ENCODE measurements at places on chromosomes 3 and 15. TPM values are rescaled to one million over a fixed set of nuclear protein-coding genes. Genes with fewer than 3 reads are reported as not detected.

The TUSC7 gene
- total RNA-seq: not detected

The HLTF gene
- total RNA-seq: 27.4 TPM

The AVEN gene
- total RNA-seq: 25.3 TPM

The PRRT3 gene
- total RNA-seq: 0.47 TPM

The ACSBG1 gene
- total RNA-seq: 0.25 TPM

The TNNC1 gene
- 8,962 TPM for total RNA-seq

DNA sequence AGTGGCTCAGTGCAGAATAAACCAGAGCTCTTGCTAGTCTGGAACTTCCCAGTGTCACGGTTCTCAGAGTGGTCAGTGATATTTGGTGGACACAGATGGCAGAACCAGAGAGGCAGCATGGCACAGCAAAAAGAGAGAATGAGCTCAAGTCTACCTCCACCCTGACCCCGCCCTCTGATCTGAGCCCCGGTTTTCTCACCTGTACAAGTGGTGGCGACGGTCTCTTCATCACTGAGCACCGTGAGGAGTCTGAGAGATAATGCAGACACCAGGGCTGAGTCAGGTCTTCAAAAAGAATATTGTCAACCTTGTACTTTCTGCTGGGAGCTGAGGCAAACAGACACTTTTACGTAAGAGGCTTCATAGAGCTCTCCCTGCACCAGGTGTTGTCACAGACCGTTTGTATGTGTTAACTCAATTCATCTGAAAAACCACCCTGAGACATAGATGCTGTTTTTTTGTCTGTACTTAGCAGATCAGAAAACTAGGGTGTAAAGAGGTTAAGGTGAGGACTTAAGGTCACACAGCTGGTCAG, 13.2 kb downstream of the FGD5 start:
- DNase-seq: no peak

DNA sequence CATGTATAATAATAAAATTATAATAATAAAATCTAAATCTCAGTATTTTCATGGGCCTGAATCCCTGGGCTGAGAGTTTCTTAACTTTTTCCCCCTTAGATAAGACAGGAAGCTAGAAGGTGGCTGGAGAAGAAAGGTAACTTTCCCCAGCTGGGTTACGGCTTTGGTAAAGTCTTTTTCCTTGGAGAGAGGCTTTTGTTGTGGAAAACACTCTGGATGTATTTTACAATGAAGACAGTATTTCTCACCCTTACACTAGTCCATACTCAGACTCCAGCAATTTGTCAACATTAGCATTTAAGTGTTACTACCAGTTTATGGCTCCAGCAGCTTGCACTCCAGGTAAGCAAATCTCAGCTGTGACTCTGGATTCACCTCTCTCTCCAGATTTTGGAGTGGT, 34.9 kb downstream of the APH1B start:
- no peak for DNase-seq

DNA sequence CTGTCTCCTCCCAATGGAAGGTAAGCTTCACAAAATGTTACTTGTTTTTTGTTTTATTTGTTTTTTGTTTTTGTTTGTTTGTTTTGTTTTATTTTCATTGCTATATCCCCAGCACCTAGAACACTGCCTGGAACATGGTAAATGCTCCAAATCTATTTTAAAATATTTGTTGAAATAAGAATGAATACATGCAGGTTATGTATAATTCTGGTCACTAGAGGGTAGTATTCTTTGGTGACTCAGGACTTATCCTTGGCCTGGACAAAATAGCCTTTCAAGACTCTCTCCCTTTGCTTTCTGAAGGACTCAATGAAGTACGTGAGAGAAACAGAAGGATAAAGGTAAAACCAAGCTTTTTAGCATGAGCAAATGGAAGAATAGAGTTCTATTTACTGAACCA, 46.9 kb upstream of the PPP2R3A start:
- DNase-seq: no peak

DNA sequence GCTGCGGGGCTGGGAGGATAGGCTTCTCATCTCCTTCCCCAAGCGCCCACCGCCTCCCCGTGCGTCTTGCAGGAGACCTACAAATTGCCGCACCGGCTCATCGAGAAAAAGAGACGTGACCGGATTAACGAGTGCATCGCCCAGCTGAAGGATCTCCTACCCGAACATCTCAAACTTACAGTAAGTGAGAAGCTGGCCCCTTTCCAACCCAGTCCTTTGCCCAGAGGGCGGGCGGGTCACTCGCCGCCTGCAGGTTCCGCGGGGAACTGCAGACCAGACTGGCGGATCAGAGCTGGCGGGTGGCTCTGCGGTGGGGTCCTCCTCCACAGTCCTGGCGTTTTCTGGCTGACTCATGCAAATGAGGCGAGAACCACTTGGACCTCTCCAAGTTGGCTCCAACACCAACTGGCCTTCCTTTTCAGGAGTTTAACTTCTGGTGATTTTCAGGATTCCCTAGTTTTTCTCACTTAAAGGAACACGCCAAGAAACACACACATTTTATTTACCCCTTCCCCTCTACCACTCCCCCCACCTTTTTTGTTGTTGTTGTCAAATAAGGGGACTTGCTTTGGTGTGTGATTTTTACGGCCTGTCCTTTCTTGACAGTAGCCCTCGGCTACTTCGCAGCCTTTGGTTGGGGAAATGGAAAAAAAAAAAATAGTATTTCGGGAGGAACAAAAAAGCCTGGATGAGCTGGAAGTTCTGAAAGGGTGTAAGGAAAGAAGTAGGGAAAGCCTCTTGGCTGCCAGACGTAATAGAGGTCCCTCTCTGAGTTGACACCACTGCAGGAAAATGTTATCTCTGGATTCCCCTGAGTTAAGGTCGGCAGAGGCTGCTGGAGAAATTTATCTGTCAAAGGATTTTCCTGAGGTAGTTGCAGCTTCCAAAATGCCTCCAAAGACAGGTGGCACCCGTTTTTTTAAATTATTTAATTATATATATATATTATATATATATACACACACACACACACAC, 1.3 kb downstream of the BHLHE40 start:
- DNase-seq: peak; percentile 92

DNA sequence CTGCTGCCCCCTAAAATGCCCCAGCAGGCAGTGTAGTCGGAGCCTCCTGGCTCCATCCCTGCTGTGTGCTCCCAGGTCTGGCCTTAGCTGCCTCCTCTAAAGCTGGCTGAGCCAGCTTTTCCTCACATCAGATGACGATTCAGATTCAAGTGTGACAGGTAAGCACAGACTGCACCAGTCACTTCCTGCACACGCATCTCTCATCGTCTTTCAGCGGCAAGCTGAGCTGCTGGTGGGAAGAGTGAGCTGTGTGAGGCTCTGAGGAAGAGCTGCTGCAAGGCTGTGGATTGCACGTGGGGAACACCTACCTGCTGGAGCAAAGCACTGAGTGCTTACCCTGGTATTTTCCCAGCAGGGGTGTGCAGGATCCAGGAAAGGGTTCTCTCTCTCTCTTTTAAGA, 88.4 kb upstream of the RPL32 start:
- DNase-seq: no peak

DNA sequence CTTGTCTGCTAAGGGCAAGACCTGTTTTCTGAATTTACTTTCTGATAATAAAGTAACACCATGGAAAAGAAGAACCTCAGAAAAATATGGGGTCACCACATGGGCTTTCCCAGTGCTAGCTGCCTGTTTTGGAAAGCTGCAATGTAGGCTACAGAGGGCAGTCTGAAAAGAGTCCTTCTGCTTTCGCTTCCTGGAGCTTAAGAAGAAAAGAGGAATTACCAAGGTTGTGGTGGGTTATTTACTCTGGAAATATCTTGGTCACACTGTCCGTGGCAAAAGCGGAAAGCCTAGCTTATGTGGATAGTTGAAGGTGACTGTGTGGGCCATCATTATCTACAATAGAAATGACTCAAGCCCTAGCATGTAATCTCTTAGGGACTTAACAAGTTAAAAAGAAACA, 31.7 kb upstream of the IP6K2 start:
- DNase-seq: no peak

GRCh38 chr3:71528816-71529215, 54.7 kb downstream of the FOXP1 start:
- no peak for DNase-seq

- DNase-seq: peak; percentile 88
Measured at GRCh38 chr15:40511472-40512133, 40.8 kb downstream of the CHST14 start.

GRCh38 chr15:62582580-62582979, 417.5 kb upstream of the C2CD4B start:
- no peak for DNase-seq

DNA sequence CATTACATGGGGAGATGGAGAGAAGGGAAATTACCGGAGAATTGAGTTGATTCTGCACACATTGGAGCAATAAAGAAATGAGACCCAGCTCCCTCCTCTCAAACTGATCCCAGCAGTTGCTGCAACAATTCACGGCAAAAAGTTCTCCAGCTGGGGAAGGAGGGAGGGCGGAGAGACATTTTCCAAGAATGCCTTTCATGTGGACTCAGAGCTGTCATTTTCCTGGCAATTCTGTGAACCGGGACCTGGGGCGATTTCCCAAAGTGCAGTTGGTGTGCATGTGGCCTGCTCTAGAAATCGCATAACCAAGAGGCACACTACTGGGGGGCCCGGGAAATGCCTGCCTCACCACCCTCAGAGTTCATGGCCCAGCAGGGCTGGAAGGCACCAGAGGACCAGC, 48.7 kb upstream of the IREB2 start:
- DNase-seq: no peak

DNA sequence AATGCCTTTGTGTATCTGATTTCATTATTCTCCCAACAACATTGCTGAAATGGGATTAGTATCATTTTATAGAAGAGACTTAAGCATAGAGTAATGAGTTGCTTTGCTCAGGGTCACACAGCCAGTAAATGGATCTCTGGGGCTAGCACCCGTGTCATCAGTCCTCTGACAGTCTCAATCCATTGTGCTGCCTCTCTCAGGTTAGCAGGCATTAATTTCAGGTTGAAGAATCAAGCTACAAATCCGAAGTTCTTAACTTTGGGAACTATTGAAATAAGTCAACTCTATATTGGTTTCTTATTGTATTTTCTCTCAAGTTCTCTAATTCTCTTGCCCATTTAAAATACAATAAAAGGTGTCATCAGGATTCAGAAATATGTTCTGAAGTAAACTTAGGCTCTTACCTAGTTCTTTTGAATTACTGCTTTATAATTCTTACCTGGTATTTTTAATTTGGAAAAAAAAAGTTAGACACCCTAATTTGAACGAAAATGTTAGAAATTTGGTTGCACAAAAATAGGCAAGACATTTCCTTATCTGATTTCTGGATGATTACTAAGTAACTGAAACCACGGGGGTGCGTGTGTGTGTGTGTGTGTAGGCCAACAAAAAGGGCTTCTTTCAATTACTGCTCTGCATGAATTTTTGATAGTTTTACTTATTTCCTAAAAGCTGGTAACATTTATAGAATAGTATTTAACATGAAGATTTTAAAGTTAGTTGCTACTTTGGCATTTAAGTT, 189.8 kb downstream of the MBNL1 start:
- DNase-seq: no peak

Data from left ventricle myocardium inferior (tissue), 1 donor.